Activated CD8-positive, alpha-beta memory T cell treated with anti-CD3 and anti-CD28 coated beads for 1 hour (primary cell): ENCODE measurements at places on chromosomes 4 and X.

DNA sequence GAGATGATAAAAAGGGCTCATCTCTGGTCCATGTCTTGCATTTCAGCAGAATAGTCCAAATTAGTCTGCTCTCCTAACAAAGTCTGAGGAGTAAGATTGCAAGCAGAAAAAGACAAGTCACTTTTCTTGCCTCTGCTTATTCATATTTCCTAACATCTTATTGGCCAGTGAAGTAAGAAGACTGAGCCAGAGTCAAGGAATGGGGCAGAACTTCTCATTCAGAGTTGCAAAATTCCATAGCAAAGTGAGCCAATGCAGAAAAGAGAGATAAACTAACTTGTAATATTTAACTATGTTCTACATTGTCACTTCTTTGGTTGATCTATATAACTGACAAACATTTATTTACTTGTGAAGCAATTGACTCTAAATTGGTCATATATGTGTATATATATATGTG lies 2304.0 kb downstream of the ARAP2 start:
- DNase-seq, result no peak

DNA sequence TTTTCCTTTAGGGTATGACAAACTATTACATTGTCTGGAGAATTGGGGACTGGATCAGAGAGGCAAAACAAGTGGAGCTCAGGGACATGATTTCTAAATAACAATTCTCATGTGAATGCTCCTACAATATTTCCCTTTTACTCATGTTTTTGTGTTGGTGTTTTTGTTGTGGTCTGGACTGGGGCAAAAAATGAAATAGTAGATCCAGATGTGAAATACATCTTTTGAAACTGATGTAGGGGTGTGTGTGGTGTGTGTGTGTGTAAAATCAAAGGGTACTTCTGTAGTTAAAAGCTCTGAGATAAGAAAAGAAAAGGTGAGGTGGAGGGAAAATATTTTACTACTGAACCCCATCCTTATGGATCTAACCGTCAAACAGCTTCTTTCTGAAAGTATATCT lies 188.4 kb upstream of the RPL34 start:
- DNase-seq, result no peak

DNA sequence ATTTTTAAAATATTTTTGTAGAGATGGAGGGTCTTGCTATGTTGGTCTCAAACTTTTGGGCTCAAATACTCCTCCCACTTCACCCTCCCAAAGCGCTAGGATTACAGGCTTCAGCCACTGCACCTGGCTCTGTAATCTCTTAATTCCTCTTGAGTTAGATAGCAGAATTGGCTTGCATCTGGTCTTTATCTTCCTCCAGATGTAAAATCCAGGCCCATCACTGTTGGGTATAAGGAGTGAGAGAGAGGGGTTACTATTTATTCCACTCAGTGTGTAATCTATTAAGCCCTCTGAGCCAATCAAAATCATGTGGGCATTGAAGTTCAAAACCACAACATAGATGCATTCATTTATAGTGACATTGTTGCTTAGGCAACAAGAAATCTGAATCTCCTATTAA lies 33.9 kb downstream of the ANK2 start:
- DNase-seq, result no peak

GRCh38 chrX:10034740-10035260 lies 67.6 kb downstream of the CLDN34 start:
- DNase-seq, result no peak

DNA sequence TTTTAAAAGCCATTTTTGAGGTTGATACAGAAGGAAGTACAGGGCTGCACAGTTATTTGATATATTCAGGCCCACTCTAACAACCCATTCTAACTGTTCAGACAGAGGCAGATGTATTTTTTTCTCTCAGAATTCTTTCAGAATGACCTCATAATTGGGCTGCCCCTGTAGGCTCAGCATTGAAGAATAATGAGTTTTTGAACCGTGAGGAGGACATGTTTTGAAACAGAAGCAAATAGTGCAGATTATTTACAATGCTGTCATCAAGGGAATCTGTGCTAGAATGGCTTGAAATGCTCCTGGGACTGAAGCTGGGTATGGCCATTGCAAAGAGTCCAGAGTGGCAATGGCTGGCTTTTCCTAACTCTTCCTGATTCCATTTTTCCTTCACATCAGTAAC lies 158.1 kb downstream of the SOX3 start:
- no peak for DNase-seq

GRCh38 chr4:147057611-147058190 lies 112.0 kb upstream of the TTC29 start:
- no peak for DNase-seq
